ENCODE measurements at places on chromosomes 7 and 10. TPM values are rescaled to one million over a fixed set of nuclear protein-coding genes. Genes with fewer than 3 reads are reported as not detected.

ZP3 gene
- 1.2 TPM for total RNA-seq

GIMAP5 gene
- 3.7 TPM for total RNA-seq

TAS2R4 gene
- total RNA-seq = 2.0 TPM

- DNase-seq = no peak
Observed at GRCh38 chr10:21161647-21162046, 264.5 kb upstream of the NEBL start.

- DNase-seq = no peak
Observed at GRCh38 chr7:25659841-25660240, 431.6 kb upstream of the NPVF start.

DNA sequence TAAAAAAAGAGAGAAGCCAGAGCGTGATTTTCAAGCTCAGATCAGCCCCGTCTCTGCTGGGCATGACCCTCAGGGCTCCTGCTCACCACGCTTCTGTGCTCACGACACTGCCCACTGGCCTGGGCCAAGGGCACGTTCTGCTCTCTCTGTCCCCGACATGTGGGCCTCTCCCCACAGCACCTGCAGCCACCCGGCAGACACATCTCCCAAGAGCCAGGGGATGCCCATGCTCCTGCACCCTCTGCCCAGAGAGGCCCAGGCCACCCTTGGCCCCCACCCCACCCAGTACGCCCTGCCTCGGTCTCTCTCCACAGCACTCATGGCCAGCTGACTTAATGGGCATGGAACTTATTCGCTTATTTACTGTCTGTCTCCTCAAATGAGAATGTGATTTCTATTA lies 175.4 kb upstream of the RNF32 start:
- DNase-seq = no peak

- no peak for DNase-seq
Observed at GRCh38 chr7:150514748-150515222, at the start of gene GIMAP7. TSS of gene GIMAP7 (plus strand) at chr7:150514872. CDS start at chr7:150519975, 5,103 bp downstream.

DNA sequence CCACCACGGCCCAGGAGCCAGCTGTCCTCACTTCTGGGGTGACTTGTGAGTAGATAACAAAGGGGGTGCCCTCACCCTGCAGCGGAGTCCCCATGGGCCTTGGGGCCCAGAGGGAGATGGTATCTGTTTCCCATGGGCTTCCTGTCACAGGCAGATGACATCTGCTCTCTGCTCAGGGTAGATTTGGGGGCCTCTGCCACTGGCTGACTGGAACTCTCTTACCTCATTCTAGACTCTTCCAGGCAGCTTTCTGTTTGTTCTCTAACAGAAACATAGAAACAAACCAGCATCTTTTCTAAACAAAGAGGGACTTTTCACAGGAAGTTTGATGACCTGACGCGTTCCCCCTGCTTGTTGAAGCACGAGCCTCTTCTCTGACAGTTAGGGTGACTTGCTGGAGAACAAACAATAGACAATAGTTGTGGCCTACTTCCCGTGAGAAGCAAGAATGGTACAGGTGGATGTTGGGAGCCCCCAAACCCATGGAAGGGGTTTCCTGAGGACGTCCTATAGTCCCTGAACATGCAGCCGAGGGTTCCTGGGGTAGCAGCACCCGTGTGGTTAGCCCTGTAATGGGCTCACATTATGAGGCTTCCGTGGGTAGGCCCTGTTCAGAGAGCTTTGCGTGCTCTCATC lies 61.6 kb downstream of the GRK5 start:
- DNase-seq = no peak

All from frontal cortex (tissue), 4 donors.